Breast epithelium (tissue), 4 donors: ENCODE measurements at places on chromosomes 5 and 9. TPM values are rescaled to one million over a fixed set of nuclear protein-coding genes. Genes with fewer than 3 reads are reported as not detected.

Gene EFNA5
- 12.1 TPM for total RNA-seq

DNA sequence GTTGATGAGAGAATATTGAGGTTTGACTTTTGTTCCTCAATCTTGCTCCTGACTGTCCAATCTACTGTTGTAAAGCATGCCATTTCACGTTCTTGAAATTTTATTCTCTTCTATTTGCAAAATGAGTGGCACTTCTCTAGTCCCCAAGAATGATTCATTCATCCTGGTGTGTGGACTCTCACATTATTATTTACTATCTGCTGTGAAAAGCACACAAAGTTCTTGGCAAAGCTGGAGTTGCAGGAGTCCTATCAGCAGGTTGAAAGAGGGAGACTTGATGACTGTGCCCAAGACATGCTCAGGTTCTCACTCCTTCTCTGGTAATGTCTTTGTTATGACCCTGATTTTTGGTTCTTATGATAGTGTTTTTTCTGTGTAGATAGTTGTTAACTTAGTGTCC lies 382.6 kb downstream of the DMRTA1 start:
- DNase-seq = no peak
- no peak overlapping the region for H3K27ac ChIP-seq
- no peaks in the 10 kb centered on the region for H3K27me3 ChIP-seq
- H3K4me1 ChIP-seq = no peaks in the 10 kb centered on the region
- no peaks in the 10 kb centered on the region for H3K36me3 ChIP-seq

- DNase-seq = no peak
- no peak overlapping the region for H3K4me3 ChIP-seq
- no peaks in the 10 kb centered on the region for H3K36me3 ChIP-seq
- no peak overlapping the region for H3K27ac ChIP-seq
These were observed 616.6 kb upstream of the SEMA6A start for GRCh38 chr5:117191251-117191650.

- no peaks in the 10 kb centered on the region for H3K27me3 ChIP-seq
- H3K36me3 ChIP-seq = peaks cover 12% of the 10 kb centered on the region
- DNase-seq = no peak
- H3K4me1 ChIP-seq = no peaks in the 10 kb centered on the region
- no peak overlapping the region for H3K4me3 ChIP-seq
These were observed 15.2 kb downstream of the TTF1 start for GRCh38 chr9:132391449-132391848.

Gene DDX4
- not detected for total RNA-seq

Gene SPATA31A7
- not detected for total RNA-seq

DNA sequence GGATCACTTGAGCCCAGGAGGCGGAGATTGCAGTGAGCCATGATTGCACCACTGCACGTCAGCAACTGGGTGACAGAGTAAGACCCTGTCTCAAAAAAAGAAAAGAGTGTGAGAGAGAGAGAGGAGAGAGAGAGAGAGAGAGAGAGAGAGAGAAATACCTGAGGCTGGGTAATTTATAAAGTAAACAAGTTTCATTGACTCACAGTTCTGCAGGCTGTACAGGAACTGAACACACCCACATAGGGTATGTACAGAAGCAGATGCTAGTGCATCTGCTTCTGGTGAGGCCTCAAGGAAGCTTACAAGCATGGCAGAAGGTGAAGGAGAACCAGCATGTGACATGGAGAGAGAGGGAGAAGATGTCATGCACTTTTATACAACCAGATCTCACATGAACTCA lies 46.4 kb upstream of the CHD1 start:
- no peaks in the 10 kb centered on the region for H3K4me1 ChIP-seq
- DNase-seq = no peak
- no peaks in the 10 kb centered on the region for H3K27me3 ChIP-seq

DNA sequence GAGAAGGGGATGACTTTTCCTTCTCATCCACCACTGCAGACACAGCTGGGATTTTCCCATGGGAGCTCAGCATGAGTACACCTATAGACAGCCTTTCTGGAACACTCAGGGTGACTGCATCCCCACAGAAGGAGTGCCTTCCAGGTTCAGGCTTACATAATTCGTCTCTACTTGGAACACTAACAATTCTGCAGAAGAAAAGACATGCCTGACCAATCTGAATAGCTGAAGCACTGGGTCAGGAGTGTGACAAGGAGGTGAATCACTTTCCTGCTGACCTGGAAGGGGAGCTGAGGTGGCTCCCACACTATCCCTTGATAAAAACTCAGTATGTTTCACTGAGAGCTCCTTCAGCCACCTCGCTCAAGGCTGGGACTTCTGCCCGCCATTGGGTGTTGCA lies 425.3 kb downstream of the TLR4 start:
- no peaks in the 10 kb centered on the region for H3K4me1 ChIP-seq
- no peak for DNase-seq
- H3K27me3 ChIP-seq = no peaks in the 10 kb centered on the region
